AML-193 (cell line): ENCODE measurements at places on chromosomes 16 and 17.

DNA sequence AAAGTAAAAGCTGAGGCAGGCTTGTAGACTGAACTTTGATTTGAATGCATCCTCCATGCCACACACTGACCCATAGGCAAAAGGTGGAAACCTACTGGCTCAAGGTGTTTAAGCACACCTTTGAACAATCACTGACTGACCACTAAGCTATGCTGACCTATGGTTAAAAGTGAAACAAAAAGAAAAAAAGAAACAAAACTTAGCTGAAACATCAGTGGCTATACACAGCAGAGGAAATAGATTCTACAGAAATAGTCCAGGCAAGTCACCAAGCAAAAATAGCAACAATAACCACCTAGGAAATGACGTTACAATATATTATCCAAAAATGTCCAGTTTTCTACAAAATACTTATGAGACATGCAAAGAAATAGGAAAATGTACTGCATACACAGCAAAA is 60.2 kb downstream of the RPGRIP1L start:
- DNase-seq = no peak

GRCh38 chr16:71929048-71929447 is 33.7 kb downstream of the IST1 start:
- DNase-seq = no peak

DNA sequence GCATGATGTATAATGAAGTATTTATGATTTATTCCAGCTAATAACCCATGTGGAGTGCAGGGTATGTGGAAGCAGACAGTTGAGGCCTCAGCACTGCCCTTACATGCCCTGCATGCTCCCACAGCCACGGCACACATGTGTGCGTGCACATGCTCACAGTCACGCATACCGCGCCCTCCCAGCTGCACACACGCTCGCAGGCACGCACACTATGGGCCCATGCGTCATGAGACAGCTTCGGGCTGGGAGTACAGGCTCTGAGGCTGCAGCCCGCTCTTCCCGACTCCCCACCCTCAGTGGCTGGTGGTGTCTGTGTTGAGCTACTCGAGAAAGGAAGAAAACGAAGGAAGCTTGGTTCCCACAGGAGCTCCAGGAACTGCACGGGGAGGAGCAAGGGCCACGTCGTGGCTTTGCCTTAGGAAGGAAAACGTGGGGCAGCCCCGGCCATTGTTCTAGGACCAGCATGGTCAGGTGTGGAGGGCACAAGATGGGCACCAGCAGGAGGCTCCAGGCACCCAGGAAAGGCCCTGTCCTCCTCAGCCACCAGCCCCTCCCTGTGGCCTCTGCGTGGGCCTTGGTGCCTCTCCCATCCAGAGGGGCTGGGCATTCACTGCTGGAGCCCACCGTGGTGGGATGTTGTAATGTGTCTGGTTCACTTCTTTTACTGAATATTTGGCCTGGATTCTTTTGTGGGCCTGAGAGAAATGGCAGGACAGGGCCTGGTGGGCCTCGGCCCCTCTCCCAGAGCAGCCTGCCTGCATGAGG is 27.5 kb upstream of the CDH15 start:
- no peak for DNase-seq

DNA sequence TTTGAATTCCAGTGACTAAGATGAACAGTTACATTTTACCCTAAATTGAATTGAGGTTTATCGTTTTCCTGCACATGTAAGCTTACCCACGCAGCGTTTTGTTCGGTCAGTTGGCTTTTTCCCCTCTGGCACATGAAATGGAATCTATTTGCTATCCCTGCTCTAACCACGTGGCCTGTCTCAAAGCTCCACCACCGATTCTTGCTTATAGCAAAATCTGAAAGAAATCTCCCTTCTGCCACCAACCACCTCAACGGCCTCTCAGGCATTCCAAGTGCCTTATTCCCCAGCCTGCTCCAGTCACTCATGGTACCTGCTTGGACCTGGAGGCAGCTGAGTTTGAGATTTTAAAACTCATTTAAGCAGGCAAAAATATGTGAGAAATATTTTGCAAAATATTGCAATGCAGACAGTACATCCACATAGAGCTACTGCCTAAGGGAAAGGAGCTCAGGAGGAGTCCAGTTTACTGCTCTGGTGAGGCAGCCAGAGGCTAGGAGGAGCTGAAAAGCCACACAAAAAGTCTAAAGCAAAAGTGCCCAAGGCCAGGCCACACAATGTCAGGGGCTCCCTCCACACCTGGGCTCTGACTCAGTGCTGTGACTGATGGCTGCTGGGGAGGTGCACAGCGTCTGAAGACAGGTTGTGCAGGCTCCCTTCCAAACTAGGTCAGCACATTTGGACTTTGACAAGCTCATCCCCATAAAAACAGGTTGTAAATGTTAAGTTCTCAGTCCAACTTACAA is 26.4 kb downstream of the ARHGAP17 start:
- no peak for DNase-seq

DNA sequence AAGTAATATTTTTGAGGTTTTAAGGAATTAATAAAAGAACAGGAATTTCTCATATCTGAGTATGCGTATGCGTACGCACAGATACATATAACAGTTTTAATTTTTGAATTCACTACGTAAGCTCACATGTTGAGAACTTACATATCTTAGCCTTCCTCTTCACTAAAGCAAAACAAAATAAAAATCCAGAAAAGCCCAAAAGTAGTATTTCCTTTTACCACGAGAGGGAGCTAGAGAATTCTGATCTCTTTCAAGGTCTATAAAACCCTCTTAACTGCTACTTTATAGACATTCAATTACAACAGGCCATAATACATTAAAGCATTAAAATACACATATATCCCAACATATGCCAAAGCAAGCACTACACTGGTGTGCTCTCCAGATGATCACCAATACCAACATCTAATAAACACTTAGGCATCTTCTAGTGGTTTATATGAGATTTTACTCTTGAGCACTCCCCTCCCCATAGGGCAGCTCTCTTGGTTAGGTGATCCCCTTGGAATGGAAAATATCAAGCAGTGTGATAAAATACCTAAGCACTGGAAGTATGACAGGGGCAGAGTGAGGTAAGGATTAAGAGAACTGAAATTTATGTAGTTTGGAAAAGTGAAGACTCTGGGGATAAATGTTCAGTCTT is 94.0 kb downstream of the SKAP1 start:
- DNase-seq = peak; percentile 59

- DNase-seq = no peak
Measured at GRCh38 chr16:52861614-52862022, 191.1 kb downstream of the CHD9NB start.

- no peak for DNase-seq
Measured at GRCh38 chr17:63703556-63704258, 3.8 kb upstream of the LIMD2 start.

- DNase-seq = no peak
Measured at GRCh38 chr16:67027046-67027445, 1.9 kb upstream of the CBFB start.

DNA sequence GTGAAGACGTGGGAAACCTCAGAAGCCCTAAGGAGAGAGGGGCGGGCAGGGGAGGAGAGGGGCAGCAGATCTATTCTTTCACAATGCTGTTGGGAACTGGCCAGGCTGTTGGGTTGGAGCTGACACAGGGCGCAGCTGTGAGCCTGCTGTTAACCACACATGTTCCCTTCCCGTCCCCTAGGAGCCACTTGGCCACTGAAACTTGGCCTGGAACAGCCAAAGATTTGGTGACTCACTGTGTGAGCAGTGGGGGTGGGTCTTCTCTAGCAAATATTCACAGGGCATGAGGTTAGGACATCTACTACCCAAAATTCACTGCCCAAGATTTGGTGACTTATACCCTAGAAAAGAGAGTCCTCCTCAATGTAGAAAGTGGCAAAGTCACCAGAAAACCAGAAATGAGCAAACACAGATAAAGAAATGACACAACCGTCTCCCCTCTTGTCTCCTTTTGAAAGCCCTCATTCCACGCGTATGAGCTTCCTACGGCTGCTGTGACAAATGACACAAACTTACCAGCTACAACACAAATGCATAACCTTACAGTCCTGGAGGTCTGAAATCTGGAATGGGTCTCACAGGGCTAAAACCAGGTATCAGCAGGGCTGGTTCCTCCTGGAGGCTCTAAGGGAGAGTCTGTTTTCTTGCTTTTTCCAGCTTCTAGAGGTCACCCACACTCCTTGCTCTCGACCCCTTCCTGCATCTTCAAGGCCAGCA is 6.3 kb downstream of the TBC1D16 start:
- DNase-seq = no peak

GRCh38 chr17:82519971-82520903 is 705 bp downstream of the FOXK2 start:
- DNase-seq = peak; percentile 32
